Hepatic stellate cell (primary cell): ENCODE measurements at places on chromosomes 13 and 19.

GRCh38 chr19:44903602-44904425, 1.8 kb upstream of the APOE start:
- peak; percentile 79 for DNase-seq

- DNase-seq, result no peak
Measured at GRCh38 chr19:53492153-53492552, 24.6 kb downstream of the ZNF813 start.

GRCh38 chr13:113359571-113359970, 4.4 kb downstream of the GRTP1 start:
- no peak for DNase-seq

DNA sequence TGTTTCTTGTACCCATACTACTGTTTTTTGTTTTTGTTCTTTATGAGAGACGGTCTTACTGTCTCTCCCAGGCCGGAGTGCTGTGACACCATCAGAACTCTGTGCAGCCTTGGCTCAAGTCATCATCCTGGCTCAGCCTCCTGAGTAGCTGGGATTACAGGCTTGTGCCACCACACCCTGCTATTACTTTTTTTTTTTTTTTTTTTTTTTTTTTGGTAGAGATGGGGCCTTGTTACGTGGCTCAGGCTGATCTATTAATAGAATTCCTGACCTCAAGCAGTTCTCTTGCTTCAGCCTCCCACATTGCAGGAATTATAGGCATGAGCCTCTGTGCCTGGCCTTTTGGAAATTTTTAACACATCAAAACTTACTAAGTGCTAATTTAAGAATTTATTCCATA, 2.9 kb upstream of the ZNF304 start:
- peak; percentile 38 for DNase-seq

- no peak for DNase-seq
Measured at GRCh38 chr13:58500938-58501337, 869.4 kb downstream of the PCDH17 start.

DNA sequence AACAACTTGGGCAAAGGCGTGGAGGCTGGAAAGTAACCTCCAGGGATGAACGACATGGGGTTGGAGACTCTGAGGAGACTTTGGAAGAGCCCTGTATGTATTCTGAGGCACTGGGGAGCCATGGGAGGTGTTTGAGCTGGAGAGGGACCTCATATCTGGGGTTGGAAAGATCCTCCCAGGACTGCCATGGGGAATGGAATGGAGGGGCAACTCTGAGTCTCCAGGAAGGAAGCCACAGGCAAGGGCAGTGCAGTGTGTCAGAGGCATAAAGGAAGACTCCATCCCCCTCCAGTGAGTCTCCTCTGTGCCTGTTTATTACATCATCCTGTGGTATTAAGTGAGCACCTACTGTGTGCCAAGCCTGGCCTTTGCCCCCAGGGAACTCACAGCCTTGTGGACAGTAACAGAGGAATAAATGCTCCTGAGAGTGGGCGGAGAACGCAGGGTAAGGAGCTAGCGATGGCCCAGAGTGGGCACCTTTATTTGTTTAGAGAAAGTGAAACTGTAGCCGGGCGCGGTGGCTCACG, 7.7 kb downstream of the PEAK3 start:
- DNase-seq, result no peak

- DNase-seq, result no peak
Measured at GRCh38 chr19:50155520-50156109, 7.5 kb downstream of the IZUMO2 start.

DNA sequence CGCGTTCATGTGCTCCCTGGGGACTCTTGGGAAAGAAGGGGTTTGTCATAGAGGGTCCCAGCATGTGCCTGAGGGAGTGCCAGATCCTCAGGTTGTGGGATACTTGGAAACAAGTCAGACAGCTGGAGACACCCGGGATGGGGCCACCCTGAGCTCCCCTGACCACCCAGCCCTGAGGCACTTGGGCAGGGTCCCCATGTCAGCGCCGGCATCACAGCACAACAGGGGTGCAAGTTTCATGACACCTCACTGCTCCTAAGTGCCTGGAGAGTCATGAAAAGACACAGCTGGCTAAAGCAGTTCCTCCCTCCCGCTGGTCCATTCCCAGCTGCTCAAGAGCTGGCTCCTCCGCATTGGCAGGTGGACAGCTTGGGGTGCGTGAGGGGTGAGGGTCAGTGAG, 102.7 kb downstream of the KDM4B start:
- no peak for DNase-seq

DNA sequence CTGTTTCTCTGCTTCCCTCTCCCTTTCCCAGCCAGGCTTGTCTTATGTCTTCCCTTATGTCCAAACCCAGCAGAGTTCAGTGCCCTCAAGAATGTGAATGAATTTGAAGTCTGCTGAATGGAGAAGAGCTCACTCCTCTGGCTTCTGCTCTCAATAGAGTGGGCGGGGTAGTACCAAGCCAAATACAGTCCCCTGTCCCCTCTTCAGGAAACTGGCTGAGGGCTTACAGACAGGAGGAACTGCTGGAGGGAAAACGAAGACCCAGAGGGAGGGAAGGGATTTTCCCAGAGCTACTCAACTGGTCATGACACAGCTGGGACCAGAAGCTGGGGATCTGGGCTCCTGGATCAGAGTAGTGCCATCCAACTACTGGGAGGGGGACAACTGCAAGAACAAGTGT, 32.9 kb upstream of the POU2F2 start:
- DNase-seq, result no peak
